Spleen (tissue), 13 donors: ENCODE measurements at places on chromosomes 6 and 20. TPM values are rescaled to one million over a fixed set of nuclear protein-coding genes. Genes with fewer than 3 reads are reported as not detected.

Gene TNNC2
- 1.9 TPM for polyA plus RNA-seq

Gene SLC17A2
- not detected for polyA plus RNA-seq

Gene TDRD6
- polyA plus RNA-seq, result 0.24 TPM

Gene HLA-DRB1
- polyA plus RNA-seq, result 729 TPM

Gene RNF144B
- polyA plus RNA-seq, result 6.5 TPM

Gene MOXD1
- polyA plus RNA-seq, result 2.9 TPM

Gene MUC21
- 0.05 TPM for polyA plus RNA-seq

Gene ISM1
- polyA plus RNA-seq, result 1.7 TPM

Gene BCAS1
- 0.93 TPM for polyA plus RNA-seq

Gene EZR
- polyA plus RNA-seq, result 78.0 TPM

Gene C6orf132
- 0.17 TPM for polyA plus RNA-seq

Gene CEP85L
- 6.3 TPM for polyA plus RNA-seq

Gene RIPPLY2
- not detected for polyA plus RNA-seq

Gene CFAP61
- polyA plus RNA-seq, result 0.06 TPM

Gene STMN3
- polyA plus RNA-seq, result 24.6 TPM

Gene TMEM170B
- polyA plus RNA-seq, result 1.2 TPM

Gene ME1
- polyA plus RNA-seq, result 1.8 TPM

Gene E2F3
- polyA plus RNA-seq, result 6.2 TPM

Gene HLA-DOA
- 48.7 TPM for polyA plus RNA-seq

Gene TRAPPC3L
- 3.0 TPM for polyA plus RNA-seq

Gene CSTF1
- polyA plus RNA-seq, result 13.8 TPM

Gene RIPOR3
- polyA plus RNA-seq, result 6.1 TPM

Gene BMP6
- 0.58 TPM for polyA plus RNA-seq
